ENCODE measurements at places on chromosomes 3 and 15.

GRCh38 chr15:84759018-84759417 lies 10.6 kb downstream of the ZNF592 start:
- DNase-seq = no peak

GRCh38 chr15:90762109-90762508 lies 45.0 kb downstream of the BLM start:
- no peak for DNase-seq

DNA sequence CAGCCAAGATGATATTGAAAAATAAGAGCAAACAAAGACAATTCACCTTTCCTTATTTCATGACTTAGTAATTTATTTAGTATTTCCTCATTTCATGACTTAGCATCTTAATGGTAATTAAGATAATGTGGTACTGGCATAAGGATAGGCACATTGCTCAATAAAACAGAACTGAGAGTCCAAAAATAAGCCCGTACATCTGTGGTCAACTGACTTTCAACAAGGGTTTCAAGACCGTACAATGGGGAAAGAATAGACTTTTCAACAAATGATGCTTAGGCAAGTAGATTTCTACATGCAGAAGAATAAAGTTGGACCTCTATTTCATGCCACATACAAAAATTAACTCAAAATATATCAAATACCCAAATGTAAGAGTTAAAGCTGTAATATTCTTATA lies 603 bp upstream of the PYDC2 start:
- DNase-seq = no peak

DNA sequence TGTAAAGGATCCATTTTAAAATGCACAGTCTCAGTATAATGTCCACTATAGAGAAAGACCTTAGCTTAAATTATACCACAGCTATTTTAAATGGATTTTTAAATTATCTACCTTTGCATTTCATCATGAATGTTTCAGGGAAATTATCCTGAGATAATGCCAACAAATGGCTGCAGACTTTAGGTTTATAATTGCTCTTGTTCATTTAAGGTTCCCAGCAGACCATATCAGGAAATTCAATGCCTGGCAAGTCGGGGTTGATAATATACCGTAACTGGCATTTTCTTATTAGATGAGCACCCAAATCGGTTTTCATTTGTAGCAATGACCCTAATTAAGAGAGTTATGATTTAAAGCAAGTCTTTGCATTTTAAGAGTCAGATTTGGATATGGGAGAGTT lies 227.1 kb upstream of the ARRDC4 start:
- no peak for DNase-seq

- no peak for DNase-seq
Measured at GRCh38 chr3:127440384-127440783, 150.1 kb downstream of the TPRA1 start.

DNA sequence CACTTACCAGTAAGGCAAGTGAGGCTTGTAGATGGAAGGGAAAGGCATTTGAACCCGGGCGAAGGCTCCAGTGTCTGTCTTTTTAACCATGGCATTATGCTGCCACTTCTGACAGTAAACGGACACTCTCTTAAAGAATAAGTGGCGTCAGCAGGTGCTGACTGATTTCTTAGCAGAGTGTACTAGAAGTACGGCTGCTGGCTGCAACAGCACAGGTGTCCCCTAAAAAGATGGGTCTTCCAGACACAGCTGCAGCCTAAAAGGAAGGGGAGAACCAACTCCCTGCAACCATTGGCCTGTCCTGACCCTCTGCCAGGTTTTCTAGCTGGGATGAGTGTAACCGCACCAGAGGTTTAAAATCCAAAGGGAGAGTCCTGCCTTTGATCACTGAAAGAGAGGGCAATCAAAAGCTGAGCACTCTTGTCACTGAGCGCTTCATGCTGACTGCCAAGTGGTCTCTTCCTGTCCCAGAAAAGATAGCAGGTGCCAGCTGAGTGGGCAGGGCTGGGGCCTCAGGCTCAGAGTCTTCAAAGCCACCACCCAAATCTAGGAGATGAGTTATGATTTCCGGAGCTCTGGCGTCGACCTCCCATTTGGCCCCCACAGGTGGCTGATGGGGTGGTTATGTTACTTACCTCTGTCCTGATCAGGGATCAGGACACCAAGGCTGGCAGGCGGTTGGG lies 255.8 kb downstream of the SLCO3A1 start:
- peak; percentile 89 for DNase-seq

Data from NCI-H187 (cell line).